ENCODE measurements at places on chromosomes 6 and 20.

GRCh38 chr6:81940451-81940985 lies 188.0 kb upstream of the TENT5A start:
- DNase-seq = no peak

- no peak for DNase-seq
These were observed 39.1 kb upstream of the FOXO3 start for GRCh38 chr6:108521616-108522107.

DNA sequence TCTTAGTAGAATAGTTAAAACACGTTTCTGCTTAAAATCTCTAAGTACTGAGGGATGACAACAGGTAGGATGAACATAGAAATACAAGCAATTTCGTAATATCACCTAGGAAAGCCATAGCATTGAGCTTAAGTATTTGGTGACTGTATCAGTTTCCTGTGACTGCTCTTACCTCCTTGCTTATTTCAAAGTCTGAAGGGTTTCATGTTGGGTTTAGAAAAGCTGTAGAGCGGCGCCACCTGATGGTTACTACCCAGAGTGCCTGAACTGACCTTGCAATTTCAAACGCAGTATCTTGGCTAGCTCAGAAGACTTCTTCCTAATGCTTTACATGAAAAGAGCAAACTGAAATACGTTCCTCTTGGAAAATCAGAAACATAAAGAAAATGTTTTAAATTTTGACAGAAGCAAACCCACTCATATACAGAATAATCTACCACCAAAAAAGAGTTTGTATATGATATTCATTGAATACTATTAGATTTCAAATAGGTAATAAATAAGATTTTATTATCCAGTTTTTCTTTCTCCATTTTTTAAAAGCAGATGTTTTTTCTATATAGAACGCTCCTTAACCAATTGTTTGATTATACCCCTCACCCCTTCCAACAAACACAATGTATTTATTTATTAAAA lies 82.3 kb upstream of the RIPOR2 start:
- peak; percentile 25 for DNase-seq

- no peak for DNase-seq
These were observed 567.6 kb upstream of the MMS22L start for GRCh38 chr6:97850458-97851212.

DNA sequence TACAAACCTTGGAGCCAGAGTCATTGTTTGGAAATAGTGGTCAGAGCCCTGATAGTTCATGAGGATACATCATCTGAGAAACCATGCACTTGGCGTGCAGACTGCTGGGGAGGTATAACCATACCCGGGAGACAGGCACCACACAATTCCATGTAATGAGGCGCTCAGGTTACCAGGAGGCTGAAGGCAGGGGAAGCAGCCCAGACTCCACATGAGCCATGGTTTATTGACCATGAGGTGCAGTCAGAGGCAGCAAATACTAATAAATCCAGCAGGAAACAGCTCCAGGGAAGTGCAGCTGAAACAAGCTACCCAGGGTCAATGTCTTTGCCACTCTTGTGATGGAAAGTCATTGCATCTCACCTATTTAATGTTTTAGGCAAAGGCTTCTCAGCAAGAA lies 156.0 kb downstream of the TBC1D7 start:
- DNase-seq = no peak

GRCh38 chr6:6227896-6228295 lies 92.6 kb downstream of the F13A1 start:
- no peak for DNase-seq
